ENCODE measurements at places on chromosomes 2 and 18.

DNA sequence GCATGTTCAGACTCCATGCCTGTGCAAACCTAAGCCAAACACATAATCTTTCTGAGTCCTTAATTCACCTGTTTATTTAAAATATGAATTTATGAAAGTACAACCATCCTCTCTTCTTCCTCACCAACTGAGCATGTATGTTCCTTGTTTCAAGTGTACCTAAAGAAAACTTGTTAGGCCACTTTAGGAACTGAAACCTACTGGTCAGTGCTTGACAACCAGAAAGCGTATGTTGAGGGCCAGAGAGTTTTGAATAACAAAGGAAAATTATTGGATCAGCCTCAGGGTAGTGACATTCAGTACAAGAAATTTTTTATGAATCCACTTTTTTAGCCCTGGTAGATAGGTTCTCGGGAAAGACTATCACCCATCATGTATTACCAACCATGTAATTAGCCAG lies 847.6 kb upstream of the CELF4 start:
- no peaks in the 10 kb centered on the region for H3K4me1 ChIP-seq
- H3K4me3 ChIP-seq: no peak overlapping the region
- no peaks in the 10 kb centered on the region for H3K27me3 ChIP-seq
- DNase-seq: no peak
- no peak overlapping the region for H3K27ac ChIP-seq

DNA sequence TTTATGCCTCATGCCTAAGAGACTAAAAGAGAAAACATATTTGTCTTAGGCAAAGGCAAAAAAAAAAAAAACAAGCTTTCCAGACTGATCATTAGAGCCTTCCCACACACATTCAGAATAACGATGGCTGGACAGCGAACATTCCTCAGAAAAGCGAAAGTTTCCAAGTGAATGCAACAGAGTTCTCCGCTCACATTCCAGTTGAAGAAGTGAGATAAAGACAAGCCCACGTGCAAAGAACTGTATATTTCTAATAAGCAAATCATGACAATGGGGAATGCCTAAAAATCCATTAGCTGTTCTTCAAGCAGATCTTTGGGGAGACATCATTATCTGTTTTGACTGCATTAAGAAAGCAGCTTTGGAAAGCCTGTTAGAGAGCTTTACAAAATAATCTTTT lies 347.9 kb downstream of the METTL4 start:
- no peaks in the 10 kb centered on the region for H3K27me3 ChIP-seq
- H3K4me3 ChIP-seq: no peak overlapping the region
- no peaks in the 10 kb centered on the region for H3K36me3 ChIP-seq

DNA sequence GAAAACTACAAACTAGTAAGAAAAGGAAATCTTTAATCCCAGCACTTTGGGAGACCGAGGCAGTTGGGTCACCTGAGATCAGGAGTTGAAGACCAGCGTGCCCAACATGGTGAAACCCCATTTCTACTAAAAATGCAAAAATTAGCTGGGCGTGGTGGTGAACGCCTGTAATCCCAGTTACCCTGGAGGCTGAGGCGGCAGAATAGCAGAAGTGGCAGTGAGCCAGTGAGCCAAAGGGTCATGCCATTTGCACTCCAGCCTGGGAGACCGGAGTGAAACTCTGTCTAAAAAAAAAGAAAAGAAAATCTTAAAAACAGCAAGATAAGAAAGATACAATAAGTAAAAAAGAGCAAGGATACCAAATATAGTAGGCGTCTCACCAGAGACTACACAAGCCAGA lies 502.9 kb upstream of the ID2 start:
- peak overlapping the region; percentile 99 for H3K27ac ChIP-seq
- DNase-seq: peak; percentile 60
- no peak overlapping the region for H3K4me3 ChIP-seq
- H3K36me3 ChIP-seq: no peaks in the 10 kb centered on the region
- no peaks in the 10 kb centered on the region for H3K27me3 ChIP-seq

DNA sequence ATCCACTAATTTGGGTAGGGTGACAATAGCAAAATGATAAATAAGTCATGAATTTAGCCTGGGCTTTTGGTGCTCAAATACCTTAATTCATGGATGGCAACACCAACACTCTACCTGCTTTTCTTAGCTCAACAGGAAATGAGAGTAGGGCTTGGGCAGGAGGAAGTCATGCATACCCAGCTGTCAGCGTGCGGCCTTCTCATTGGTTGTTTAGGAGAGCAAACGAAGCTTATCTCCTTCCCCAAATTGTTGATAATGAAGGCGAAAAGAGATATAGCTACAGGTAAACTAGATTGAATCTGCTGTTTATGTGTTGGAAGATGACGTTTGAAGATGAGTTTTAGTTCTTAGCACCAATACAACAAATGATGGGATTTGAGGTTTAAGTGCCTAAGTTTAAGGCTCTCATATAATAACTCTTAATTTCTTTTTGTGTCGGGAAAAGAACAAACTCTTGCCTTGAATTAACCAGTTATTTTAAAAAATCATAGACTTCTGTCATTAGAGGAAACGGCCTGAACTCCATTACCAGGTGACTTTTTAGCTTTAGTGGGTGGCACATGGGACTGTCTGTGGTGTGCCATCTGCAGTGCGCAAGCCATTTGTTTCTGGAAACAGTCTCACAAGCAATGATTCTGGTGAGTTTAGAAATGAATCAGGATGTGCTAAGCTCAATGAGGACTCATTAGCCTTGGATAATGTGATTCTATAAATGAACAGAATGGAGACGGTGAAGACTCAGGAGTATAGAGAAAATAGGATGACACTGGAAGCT lies 19.8 kb downstream of the MAP4K4 start:
- no peaks in the 10 kb centered on the region for H3K36me3 ChIP-seq
- H3K4me1 ChIP-seq: peaks cover 79% of the 10 kb centered on the region
- H3K4me3 ChIP-seq: peak overlapping the region; percentile 1
- no peaks in the 10 kb centered on the region for H3K27me3 ChIP-seq
- DNase-seq: peak; percentile 45
- peak overlapping the region; percentile 61 for H3K27ac ChIP-seq

- no peak overlapping the region for H3K27ac ChIP-seq
- no peak overlapping the region for H3K4me3 ChIP-seq
- H3K36me3 ChIP-seq: no peaks in the 10 kb centered on the region
- no peak for DNase-seq
- no peaks in the 10 kb centered on the region for H3K27me3 ChIP-seq
Measured at GRCh38 chr2:95004711-95005110, 20.8 kb upstream of the MAL start.

- no peaks in the 10 kb centered on the region for H3K27me3 ChIP-seq
- H3K27ac ChIP-seq: no peak overlapping the region
- H3K36me3 ChIP-seq: no peaks in the 10 kb centered on the region
- H3K4me3 ChIP-seq: no peak overlapping the region
Measured at GRCh38 chr2:149002378-149002890, 36.1 kb upstream of the LYPD6B start.

- H3K36me3 ChIP-seq: peaks cover 91% of the 10 kb centered on the region
- H3K27me3 ChIP-seq: no peaks in the 10 kb centered on the region
- H3K27ac ChIP-seq: no peak overlapping the region
Measured at GRCh38 chr2:63888490-63889402, 47.0 kb downstream of the UGP2 start.

- DNase-seq: no peak
- H3K27ac ChIP-seq: no peak overlapping the region
- peaks cover 36% of the 10 kb centered on the region for H3K27me3 ChIP-seq
- H3K36me3 ChIP-seq: no peaks in the 10 kb centered on the region
- H3K4me1 ChIP-seq: peaks cover 20% of the 10 kb centered on the region
Measured at GRCh38 chr2:60569680-60570111, 16.2 kb upstream of the BCL11A start.

DNA sequence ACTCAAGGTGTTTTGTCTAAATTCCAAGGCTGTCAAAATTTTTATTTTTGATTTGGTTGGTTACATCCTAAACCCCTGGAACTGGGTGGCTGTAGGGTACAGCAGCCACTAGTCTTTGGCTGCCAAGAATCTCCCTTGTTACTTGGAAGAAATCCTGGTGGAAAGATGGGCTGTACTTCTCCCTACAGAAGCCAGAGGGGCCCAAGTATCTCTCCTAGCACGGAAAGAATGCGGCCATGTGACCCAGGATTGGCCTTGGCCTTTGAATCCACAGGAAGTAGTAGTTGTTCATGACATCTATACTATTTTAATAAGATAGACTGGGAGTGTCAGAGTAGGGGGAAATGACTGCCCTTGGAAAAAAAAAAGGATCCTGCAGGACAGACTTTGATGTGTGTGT lies 54.4 kb upstream of the MYO3B start:
- no peak overlapping the region for H3K4me3 ChIP-seq
- DNase-seq: no peak
- no peak overlapping the region for H3K27ac ChIP-seq
- H3K36me3 ChIP-seq: no peaks in the 10 kb centered on the region
- H3K4me1 ChIP-seq: no peaks in the 10 kb centered on the region

DNA sequence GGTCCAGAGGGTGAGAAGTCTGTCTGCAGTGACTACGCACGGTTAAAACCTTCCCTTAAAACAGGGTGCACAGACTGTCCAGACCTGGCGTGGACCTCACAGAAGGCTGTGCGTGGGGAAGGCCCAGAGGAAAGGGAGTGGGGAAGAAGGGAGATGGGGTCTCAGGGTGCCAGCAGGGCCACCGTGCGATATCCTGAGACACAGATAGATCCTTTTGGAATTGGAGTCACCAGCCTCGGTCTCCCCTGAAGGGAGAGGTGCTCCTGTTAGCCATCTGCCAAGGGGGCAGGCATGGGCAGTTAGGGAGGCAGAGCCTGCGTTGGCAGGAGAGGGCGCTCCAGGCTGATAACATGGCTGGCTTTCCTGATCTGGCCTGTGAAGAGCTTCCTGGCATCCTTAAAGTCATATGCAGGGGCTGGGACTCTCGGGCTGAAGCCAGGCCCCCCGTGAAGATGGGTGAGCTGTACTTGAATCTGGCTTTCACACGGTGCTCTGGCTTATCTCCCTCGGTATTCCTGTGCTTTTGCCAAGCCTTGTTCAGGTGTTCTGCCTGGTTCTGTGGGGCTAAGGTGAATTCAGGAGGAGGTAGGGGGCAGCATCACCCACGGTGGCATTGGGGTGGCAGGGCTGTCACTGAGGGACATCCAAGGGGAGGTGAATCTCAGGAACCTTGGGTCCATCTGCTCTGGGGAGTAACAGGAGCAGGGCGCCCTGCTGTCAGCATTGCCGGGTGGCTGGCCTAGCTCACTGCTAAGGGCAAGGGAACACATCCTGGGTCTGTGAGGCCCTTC lies 107.2 kb upstream of the SMAD2 start:
- H3K4me3 ChIP-seq: no peak overlapping the region
- no peaks in the 10 kb centered on the region for H3K27me3 ChIP-seq
- no peak for DNase-seq

DNA sequence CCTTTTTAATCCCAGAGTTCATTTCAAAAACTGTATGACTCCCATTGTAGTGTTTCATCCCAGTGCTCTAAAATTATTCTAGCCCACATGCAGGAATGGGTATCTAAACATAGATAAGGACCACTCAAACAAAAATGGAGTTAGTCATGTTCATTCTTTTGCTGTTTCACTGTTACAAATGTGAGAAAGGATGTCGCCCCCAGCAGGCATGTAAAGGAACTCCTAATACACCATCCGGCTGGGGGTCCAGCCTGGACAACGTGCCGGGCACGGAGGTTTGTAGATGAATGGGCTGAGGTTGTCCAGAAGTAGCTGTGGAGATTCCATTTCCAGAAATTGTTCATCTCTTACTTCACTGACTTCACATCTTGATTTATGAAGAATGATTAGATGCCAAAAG lies 101.9 kb upstream of the RAB12 start:
- H3K27ac ChIP-seq: no peak overlapping the region
- H3K4me3 ChIP-seq: no peak overlapping the region
- DNase-seq: no peak
- no peaks in the 10 kb centered on the region for H3K27me3 ChIP-seq
- no peaks in the 10 kb centered on the region for H3K4me1 ChIP-seq
- no peaks in the 10 kb centered on the region for H3K36me3 ChIP-seq

DNA sequence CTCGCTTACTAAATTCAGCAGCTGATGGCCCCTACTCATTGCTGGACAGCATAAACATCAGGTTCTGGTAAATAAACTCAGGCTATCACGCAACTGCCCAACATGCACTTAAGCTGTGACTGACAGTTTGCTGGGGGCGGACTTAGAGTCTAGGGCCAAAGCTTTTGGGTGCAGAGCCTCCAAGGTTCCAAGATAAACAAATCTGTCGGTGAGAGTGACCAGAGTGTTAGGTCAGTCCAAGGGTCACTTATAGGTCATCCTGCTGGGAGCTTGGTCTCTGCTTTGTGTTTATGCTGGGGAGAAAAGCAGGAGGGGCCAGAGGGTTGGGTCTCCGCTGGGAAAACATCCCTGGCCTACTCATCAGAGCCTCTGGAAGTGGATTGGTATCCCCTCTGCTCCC lies 188.6 kb upstream of the GATA6 start:
- no peak for DNase-seq
- H3K4me1 ChIP-seq: no peaks in the 10 kb centered on the region
- H3K27ac ChIP-seq: no peak overlapping the region
- H3K4me3 ChIP-seq: no peak overlapping the region
- no peaks in the 10 kb centered on the region for H3K36me3 ChIP-seq

DNA sequence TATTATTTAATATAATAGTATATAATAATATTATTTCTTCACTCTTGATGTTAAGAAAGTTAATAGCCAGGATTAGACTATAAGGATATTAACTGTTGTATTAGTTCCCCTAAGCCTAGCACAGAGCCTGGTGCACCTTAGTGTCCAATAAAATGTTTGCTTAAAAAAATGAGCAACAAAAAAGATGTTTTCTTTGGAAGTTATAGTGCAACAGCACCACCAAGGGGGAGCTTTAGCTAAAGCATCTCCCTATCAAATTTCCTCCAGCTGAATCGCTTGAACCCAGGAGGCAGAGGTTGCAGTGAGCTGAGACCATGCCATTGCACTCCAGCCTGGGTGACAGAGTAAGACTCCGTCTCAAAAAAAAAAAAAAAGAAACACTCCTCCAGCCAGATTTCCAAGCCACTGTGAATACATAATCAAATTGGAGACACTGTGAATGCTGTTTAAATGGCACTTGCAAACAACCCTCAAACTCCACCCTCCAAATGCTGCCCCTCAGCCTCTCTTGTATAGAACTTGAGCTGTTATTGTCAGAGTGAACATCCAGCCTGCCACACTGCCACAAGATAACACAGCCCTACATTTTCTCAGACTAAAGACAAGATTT lies 221.9 kb downstream of the DYM start:
- DNase-seq: peak; percentile 16
- no peak overlapping the region for H3K27ac ChIP-seq
- no peaks in the 10 kb centered on the region for H3K4me1 ChIP-seq
- H3K4me3 ChIP-seq: no peak overlapping the region
- H3K27me3 ChIP-seq: no peaks in the 10 kb centered on the region

DNA sequence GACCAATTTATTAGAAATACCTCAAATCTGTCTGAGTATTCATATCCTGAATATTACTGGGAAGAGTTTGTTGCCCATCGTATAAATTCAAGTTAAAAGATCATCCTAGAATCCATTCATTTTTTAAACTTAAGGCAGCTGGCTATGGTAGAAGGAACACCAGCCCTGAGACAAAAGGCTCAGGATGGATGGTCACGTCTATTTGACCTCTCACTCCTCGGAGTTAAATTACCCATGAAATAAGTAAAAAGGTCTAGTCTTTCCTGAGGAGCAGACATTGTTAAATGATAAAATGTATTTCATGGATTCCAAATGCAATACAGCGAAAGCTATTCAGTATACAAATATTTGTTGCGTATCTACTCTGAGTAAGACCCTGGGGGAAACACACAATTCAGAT lies 826.0 kb upstream of the LRATD1 start:
- no peak for DNase-seq
- H3K36me3 ChIP-seq: no peaks in the 10 kb centered on the region
- H3K27me3 ChIP-seq: no peaks in the 10 kb centered on the region
- H3K4me1 ChIP-seq: no peaks in the 10 kb centered on the region
- H3K27ac ChIP-seq: no peak overlapping the region
